Activated CD4-positive, alpha-beta memory T cell treated with anti-CD3 and anti-CD28 coated beads for 36 hours (primary cell): ENCODE measurements at places on chromosomes 4 and X. TPM values are rescaled to one million over a fixed set of nuclear protein-coding genes. Genes with fewer than 3 reads are reported as not detected.
A peak's percentile ranks its signal among the peaks of the same experiment; 100 is the strongest.

MAGEE2 gene
- not detected for total RNA-seq

NSD2 gene
- 199 TPM for total RNA-seq

EDA gene
- total RNA-seq, result 4.2 TPM

ZAR1 gene
- total RNA-seq, result not detected

ITIH6 gene
- not detected for total RNA-seq

S100G gene
- total RNA-seq, result not detected

GRCh38 chr4:71607109-71607508 is 176.8 kb downstream of the GC start:
- H3K36me3 ChIP-seq, result no peaks in the 10 kb centered on the region
- H3K4me3 ChIP-seq, result no peak overlapping the region
- H3K4me1 ChIP-seq, result no peaks in the 10 kb centered on the region
- H3K27me3 ChIP-seq, result peaks cover 6% of the 10 kb centered on the region
- no peak overlapping the region for H3K27ac ChIP-seq
- DNase-seq, result no peak

- no peaks in the 10 kb centered on the region for H3K27me3 ChIP-seq
- H3K4me1 ChIP-seq, result peaks cover 13% of the 10 kb centered on the region
- no peak overlapping the region for H3K4me3 ChIP-seq
- H3K36me3 ChIP-seq, result no peaks in the 10 kb centered on the region
These were observed 80.9 kb downstream of the CLDN34 start for GRCh38 chrX:10048076-10048475.

DNA sequence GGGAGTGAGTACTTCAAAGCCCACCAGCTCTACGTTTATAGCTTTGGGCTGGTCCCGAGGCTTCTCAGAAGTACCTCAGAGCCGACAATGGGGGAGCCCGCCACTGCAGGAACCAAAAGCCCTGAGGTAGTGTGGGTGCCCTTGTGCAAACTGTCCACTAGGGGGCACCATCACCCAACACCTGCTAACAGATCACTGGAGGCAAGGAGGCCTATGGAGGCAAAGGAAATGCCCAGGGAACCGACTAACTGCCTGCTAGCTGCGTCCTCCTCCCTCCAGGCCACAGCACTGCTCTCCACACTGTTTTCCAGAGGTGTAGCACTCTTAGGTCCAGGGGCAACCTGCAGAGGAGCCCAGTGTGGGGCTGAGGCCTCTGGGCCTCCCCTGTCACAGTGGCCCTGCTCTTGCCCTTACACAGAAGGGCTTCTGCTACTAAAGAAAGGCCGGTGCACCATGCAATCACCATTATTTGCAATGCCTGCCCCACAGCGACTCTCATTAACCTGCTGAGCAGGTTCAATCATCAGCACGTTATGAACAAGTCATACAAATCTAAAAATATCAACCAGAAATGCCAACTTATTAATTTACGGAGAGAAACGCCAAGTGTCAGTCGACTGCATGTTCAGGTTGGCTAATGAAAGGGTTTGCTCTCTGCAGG is 159.1 kb downstream of the NSUN7 start:
- no peaks in the 10 kb centered on the region for H3K27me3 ChIP-seq
- H3K4me3 ChIP-seq, result no peak overlapping the region
- H3K36me3 ChIP-seq, result no peaks in the 10 kb centered on the region
- DNase-seq, result peak; percentile 86
- peaks cover 23% of the 10 kb centered on the region for H3K4me1 ChIP-seq
- H3K27ac ChIP-seq, result peak overlapping the region; percentile 83

DNA sequence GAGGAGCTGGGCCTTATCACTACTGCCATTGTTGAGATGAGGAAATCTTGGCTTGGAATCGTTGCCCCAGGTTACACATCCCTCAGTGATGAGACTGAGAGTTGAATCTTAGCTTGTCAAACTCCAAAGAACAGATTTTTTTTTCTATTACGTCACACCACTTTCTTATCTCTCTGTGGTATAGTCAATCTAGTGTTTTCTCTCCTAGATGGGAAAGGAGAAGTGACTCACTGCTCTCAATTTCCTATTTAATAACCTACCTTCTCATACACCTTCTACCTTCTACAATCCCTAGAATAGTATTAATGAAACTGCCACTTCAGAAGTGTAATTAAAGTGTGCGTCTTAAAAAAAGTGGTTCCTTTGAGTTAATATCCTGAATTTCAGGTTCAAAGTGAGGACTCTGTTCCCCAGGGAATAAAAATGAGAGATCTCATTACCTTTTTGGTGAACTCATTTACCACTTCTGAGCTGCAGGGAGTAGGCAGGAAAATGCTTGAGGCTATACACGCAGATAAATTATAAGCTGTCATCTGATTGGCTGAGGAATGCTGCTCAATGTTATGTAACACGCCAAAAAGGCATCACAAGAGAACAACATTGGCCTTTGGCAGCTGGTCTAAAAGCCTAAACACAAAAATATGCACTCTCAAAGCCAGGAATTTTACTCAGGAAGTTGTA is 59.3 kb downstream of the MAD2L1 start:
- no peak overlapping the region for H3K27ac ChIP-seq
- no peaks in the 10 kb centered on the region for H3K36me3 ChIP-seq
- no peak overlapping the region for H3K4me3 ChIP-seq
- H3K27me3 ChIP-seq, result peaks cover 8% of the 10 kb centered on the region
- no peaks in the 10 kb centered on the region for H3K4me1 ChIP-seq

DNA sequence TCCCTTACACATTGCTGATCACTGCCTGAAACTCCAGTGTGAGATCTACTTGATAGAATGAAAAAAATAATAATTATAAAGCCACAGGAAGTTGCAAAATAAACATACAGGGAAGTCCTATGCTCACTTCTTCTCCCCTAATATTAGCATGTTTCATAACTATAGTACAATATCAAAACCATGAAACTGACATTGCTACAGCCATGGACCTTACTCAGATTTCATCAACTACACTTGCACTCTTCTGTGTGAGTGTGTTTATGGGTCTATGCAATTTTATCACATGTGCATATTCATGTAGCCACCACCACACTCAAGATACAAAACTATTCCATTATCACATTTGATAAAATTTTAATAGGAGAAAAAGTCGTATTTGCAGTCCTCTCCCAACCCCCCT is 57.3 kb downstream of the SPINK2 start:
- no peak overlapping the region for H3K4me3 ChIP-seq
- no peak for DNase-seq
- H3K27me3 ChIP-seq, result peaks cover 6% of the 10 kb centered on the region
- no peak overlapping the region for H3K27ac ChIP-seq
- H3K4me1 ChIP-seq, result peaks cover 16% of the 10 kb centered on the region

- no peak overlapping the region for H3K27ac ChIP-seq
- peaks cover 18% of the 10 kb centered on the region for H3K27me3 ChIP-seq
- no peak for DNase-seq
- no peak overlapping the region for H3K4me3 ChIP-seq
These were observed 57.6 kb downstream of the PLAC1 start for GRCh38 chrX:134600714-134601113.

- no peak overlapping the region for H3K27ac ChIP-seq
- no peaks in the 10 kb centered on the region for H3K27me3 ChIP-seq
- no peaks in the 10 kb centered on the region for H3K36me3 ChIP-seq
- H3K4me1 ChIP-seq, result peaks cover 4% of the 10 kb centered on the region
- DNase-seq, result no peak
- H3K4me3 ChIP-seq, result no peak overlapping the region
These were observed 20.1 kb upstream of the MAP7D3 start for GRCh38 chrX:136271300-136271699.

- H3K36me3 ChIP-seq, result peaks cover 2% of the 10 kb centered on the region
- H3K4me1 ChIP-seq, result peaks cover 59% of the 10 kb centered on the region
- peak overlapping the region; percentile 98 for H3K27ac ChIP-seq
- no peaks in the 10 kb centered on the region for H3K27me3 ChIP-seq
- DNase-seq, result peak; percentile 82
These were observed 5.0 kb upstream of the TSPAN5 start for GRCh38 chr4:98663226-98664006.

GRCh38 chrX:64395568-64395929 is 297 bp upstream of the MTMR8 start:
- H3K4me1 ChIP-seq, result peaks cover 22% of the 10 kb centered on the region
- H3K4me3 ChIP-seq, result peak overlapping the region; percentile 90
- H3K27ac ChIP-seq, result peak overlapping the region; percentile 73
- no peak for DNase-seq
- no peaks in the 10 kb centered on the region for H3K36me3 ChIP-seq

- peaks cover 3% of the 10 kb centered on the region for H3K36me3 ChIP-seq
- H3K27ac ChIP-seq, result no peak overlapping the region
- H3K27me3 ChIP-seq, result peaks cover 20% of the 10 kb centered on the region
- no peak for DNase-seq
These were observed 62.6 kb downstream of the COQ2 start for GRCh38 chr4:83221897-83222441.

GRCh38 chr4:21901281-21901680 is 47.3 kb downstream of the KCNIP4 start:
- DNase-seq, result no peak
- H3K36me3 ChIP-seq, result no peaks in the 10 kb centered on the region
- H3K27ac ChIP-seq, result no peak overlapping the region
- no peaks in the 10 kb centered on the region for H3K4me1 ChIP-seq

- H3K36me3 ChIP-seq, result no peaks in the 10 kb centered on the region
- DNase-seq, result no peak
- peaks cover 12% of the 10 kb centered on the region for H3K27me3 ChIP-seq
- H3K4me1 ChIP-seq, result peaks cover under 1% of the 10 kb centered on the region
These were observed 6.1 kb downstream of the FAT1 start for GRCh38 chr4:186717556-186717955.

DNA sequence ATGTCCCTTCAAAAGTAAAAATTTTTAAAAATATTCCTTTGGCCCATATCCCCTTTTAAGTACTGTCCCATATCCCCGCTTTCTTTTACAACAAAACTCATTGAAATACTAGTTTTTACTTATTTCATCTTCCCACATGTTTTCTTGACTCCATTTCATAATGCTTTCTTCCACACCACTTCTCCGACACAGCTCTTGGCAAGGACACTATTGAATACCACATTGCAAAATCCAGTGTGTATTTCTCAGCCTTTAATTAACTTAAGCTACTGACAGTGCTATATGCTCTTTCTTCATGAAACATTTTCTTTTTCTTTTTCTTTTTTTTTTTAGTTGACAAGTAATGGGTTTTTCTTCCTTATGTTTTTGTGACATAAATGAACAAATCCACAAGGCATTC is 28.8 kb downstream of the PRDM8 start:
- no peaks in the 10 kb centered on the region for H3K4me1 ChIP-seq
- DNase-seq, result no peak
- peaks cover 12% of the 10 kb centered on the region for H3K27me3 ChIP-seq
- H3K27ac ChIP-seq, result no peak overlapping the region
- H3K4me3 ChIP-seq, result no peak overlapping the region
